ENCODE measurements at places on chromosomes 1 and 21.
A peak's percentile ranks its signal among the peaks of the same experiment; 100 is the strongest.

GRCh38 chr1:67789551-67789950 is 43.7 kb downstream of the GNG12 start:
- no peak for DNase-seq

DNA sequence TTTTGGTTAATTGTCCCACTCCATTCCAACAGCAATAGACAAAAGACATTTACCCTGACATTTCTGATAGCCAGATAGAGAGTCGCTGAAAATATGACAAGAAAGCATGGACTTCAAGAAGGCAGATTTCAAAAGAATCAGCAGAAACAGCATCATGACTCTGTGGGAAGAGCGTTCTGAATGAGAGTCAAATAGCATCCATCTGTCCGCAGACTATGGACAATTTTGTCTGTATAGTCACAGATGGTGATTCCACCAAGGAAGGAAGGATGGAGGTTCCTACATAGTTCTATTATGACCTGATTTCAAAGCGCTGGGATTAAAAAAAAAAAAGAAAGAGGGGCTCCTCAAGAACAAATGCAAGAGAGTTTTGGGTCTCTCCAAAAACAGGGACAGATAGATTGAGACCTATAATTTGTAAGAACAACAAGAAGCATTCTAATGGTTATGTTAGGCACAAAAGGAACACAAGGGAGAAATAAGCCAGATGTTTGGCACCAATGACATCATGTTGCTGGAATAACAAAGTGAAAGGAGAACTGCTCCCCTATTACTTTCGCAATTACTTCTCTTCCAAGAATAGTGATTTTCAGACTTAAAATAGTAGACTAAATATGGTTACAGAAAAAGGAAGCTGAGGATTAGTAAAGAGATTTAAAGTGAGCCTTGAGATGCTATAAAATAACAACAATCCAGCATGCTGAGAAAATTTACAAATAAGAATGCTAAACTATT is 28.5 kb downstream of the NIBAN1 start:
- no peak for DNase-seq

DNA sequence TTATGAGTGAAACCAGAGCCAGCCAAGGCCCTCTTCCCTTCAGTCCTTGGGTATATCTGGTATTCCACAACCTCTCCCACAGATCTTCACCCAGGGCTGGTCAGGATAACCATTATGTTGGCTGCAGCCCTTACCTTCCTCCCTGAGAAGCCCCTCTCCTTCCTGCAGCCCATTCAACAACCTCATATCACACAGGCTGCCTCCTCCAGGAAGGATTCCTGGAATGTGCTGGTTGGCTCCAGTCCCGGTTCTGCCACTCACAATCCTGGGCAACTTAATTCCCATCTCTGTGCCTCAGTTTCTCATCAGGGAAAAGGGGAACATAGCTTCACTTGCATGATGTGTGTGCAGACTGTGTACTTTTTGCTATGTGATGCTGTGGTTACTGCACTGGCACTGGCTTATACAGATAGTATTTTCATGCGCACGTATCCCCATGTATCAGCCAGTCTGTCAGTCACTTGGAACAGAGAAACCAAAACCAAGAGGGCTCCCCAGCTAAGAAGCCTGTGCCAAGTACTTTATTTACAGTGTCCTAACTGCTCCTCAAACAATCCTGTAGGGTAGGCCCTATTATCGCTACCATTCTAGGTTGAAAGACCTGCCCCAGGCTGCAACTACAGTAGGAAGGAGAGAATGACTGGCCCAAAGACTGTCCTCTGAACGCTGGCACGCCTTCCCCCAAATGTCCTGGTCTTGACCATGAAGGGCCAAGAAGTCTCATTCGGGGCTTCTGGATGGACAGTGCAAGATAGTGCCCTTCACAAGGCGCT is 39.9 kb upstream of the PPP1R15B start:
- DNase-seq = no peak

DNA sequence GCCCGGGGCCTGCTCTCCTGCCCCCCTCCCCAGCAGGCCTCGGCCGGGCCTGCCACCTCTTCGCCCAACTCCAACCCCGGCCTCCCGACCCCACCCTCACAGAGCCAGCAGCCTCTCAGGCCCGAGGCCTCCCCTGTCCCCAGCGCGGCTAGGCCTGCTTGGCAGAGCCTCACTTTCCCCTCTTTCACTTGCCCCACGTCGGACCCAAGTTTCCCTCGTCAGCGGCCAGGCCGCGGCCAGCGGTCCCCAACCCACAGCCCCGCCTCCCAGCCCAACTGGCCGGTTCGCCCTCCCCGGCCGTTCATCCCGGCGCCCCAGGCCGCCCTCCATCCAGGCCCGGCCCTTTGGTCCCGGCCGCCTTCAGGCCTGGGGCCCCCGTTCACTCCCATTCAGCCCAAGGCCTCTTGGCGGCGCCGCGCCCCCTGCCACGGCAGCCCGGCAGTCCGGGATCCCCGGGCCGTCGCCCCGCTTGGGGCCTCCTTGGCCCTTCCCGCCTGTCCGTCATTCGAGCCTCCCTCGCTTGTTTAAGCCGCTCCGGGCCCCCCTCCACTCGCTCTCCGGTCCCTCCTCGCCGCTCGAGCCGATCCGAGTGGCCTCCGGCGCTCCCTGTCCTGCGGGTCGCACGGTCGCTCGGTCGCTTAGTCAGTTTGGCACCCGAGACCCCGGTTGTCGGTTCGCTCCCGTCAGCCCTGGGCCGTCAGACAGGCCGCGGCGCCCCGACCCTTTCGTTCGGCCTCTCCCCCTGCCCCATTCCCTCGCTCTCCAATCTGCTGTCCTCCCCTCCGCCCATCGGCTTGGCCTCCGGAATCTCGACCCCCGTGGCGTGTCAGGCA is 1.4 kb downstream of the LRRC41 start:
- DNase-seq = no peak

GRCh38 chr1:238642231-238642630 is 744.1 kb upstream of the CHRM3 start:
- DNase-seq = no peak

DNA sequence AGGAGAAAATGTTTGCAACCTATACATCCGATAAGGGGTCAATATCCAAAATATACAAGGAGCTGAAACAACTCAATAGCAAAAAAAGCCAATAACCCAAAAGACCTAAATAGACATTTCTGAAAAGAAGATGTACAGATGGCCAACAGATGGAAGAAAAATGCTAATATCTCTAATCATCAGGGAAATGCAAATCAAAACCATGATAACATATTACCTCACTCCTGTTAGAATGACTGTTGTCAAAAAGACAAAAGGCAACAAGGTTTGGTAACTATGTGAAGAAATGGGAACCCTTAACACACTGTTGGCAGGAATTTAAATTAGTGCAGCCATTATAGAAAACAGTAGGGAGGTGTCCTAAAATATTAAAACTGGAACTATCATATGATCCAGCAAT is 74.7 kb downstream of the LEPR start:
- no peak for DNase-seq

GRCh38 chr1:94096797-94097549 is 24.0 kb downstream of the ABCA4 start:
- no peak for DNase-seq

DNA sequence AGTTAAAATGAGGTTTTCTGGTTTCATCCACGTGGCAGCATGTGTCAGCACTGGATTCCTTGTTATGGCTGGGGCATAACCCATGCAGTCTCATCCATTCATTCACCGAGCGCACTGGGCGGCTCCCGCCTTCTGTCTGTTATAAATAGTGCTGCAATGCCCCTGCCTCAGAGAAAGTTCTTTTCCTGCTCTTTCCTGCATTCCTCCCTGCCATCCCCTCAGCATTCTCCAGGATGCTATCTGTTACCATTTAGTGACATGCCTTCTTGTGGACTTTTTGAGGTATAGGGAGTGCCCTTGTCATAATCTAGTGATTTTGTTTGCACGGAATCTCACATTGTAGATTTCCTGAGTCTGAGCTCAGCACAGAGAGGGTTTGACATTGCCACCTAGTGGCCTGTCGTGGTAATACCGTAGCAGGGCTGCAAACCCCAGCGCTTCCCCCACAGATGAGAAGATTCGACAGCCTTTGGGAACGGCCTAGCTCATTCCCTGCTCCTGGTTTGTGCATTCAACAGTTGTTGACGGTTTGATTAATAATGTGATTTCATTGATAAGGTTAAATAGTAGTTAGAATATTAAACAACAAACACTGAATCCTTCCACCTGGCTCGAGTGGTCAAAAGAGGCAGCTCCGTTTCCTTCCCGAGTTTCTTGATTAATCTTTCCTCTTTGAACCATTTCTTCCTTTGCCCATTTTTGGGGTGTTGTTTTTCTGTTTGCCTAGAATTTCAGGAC is 46.3 kb downstream of the UMODL1 start:
- peak; percentile 64 for DNase-seq

GRCh38 chr1:19635646-19636045 is 8.5 kb upstream of the NBL1 start:
- DNase-seq = no peak

DNA sequence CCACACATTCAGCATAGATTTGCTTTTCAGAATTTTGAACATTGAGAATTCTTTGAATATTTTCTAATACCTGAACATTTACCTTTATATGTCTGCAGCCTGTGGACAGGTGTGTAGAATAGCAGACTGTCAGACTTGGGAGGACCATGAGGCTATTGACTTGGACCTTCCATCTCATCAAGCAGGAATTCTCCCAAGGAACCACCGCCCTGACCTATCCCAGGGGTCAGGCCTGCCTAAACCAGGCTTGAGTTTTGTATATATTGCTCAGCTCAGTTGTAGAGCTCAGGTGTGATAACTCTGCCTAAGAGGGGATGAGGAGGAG is 53.2 kb downstream of the RUNX1 start:
- DNase-seq = no peak

GRCh38 chr1:160874935-160875334 is 10.0 kb downstream of the ITLN1 start:
- DNase-seq = no peak

- no peak for DNase-seq
Observed at GRCh38 chr1:185957441-185958363, 223.5 kb downstream of the HMCN1 start.

GRCh38 chr1:50027794-50028193 is 4.0 kb upstream of the AGBL4 start:
- DNase-seq = no peak

- DNase-seq = no peak
Observed at GRCh38 chr1:66217561-66217960, 316.4 kb upstream of the SGIP1 start.

- no peak for DNase-seq
Observed at GRCh38 chr1:170360601-170361000, 171.4 kb upstream of the GORAB start.

GRCh38 chr1:90139837-90140236 is 144.9 kb downstream of the ZNF326 start:
- no peak for DNase-seq

DNA sequence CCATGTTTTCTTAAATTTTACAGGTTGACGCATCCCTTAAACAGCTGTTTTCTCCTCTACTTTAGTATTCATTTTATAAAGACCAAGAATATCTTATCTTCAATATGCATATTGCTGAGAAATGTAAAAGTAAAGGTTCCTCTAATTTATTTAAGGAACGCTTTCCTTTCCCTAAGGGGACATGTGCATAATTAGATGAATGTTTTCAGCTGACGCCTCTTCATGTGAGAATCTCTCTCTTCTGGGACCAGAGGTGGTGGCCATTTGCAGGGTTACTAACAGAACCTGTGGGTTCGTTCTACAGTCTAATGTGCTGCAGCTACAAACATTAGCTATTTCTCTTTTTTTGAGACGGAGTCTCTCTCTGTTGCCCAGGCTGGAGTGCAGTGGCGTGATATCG is 147.7 kb upstream of the L1TD1 start:
- no peak for DNase-seq

DNA sequence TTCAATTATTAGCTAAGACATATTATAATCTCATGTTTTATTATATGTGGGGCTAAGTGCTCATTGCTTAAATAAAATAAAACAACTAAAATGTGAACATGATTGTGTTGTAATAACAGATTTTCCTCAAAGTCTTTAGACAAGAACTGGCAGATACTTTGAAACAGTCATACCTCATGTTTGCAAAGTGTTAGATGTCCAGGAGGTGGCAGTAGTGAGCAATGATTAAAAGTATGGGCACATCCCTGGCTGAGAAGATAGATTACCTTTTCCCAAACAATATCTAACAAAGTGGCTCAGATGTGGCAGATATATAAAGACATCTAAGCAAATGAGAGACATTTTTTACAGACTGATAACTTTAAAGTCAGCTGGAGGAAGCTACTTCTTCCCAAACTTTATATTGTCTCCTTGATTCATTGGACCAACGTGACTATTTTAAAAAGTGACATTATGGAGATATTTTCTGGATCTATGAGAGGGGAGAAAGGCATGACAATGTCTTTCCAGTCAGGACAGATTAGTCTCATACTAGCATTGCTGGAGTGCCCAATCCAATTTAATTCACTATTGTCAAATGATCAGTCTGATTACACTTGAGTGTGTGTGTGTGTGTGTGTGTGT is 269.8 kb downstream of the S1PR1 start:
- DNase-seq = no peak

DNA sequence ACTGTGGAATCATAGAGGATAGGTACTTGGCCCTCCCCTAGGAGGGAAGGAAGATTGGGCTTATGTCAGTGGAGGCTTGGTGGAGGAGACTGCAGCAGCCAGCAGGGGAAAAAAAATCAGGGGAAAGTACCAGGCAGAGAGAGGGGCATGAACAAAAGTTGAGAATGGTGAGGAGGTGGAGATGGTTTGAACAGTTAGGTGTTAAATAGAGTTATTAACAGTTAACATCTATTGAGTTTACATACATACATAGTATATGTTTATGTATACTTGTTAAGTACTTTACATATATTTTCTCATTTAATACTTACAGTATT is 136.5 kb upstream of the HNRNPU start:
- no peak for DNase-seq

GRCh38 chr1:160431571-160431970 is 31.2 kb downstream of the VANGL2 start:
- DNase-seq = no peak

- DNase-seq = no peak
Observed at GRCh38 chr1:59329412-59330053, 32.6 kb downstream of the FGGY start.

DNA sequence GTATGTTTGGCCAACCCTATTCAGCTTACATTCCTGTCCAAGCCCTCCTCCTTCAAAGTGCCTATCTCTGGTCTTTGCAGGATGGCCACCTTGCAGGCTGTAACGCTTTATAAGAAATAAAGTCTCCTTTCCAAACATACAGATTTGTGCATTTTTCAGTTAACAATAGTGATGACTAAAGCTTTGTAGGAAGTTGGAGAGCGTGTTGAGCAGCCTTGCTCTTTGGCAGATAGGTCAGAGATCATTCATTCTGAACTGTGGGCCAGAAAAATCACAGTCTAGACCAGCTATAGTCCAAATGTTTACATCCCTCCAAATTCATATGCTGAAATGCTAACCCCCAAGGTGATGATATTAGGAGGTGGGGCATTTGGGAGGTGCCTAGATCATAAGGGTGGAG is 34.0 kb upstream of the FAM89A start:
- no peak for DNase-seq

All from activated naive CD4-positive, alpha-beta T cell (primary cell).